ENCODE measurements at places on chromosomes 16 and 17.
A peak's percentile ranks its signal among the peaks of the same experiment; 100 is the strongest.

GRCh38 chr17:48486557-48486956 lies 44.3 kb downstream of the HOXB1 start:
- no peak for DNase-seq

- DNase-seq, result no peak
Measured at GRCh38 chr17:80105762-80106161, 4.4 kb downstream of the GAA start.

DNA sequence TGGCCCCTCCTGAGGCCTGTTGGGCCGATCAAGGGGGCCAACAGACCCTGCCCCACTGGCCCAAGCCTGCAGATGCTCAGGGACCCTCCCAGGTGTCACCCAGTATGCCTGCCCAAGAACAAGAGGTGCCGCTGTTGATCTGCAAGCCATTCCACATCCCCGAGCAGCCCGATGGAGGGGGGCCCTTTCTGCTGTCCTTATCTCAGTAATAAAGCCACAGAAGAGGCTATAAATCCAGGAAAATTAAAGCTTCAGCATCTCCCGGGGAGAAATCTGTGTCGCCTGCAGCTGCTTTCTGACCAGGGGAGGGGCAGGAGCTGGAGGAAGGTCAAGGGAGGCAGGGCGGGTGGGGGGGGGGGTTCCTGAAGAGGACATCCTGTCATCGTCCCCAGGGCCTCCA lies 11.7 kb upstream of the CACNA1H start:
- no peak for DNase-seq

- no peak for DNase-seq
Measured at GRCh38 chr16:88002749-88003148, 51.5 kb downstream of the BANP start.

DNA sequence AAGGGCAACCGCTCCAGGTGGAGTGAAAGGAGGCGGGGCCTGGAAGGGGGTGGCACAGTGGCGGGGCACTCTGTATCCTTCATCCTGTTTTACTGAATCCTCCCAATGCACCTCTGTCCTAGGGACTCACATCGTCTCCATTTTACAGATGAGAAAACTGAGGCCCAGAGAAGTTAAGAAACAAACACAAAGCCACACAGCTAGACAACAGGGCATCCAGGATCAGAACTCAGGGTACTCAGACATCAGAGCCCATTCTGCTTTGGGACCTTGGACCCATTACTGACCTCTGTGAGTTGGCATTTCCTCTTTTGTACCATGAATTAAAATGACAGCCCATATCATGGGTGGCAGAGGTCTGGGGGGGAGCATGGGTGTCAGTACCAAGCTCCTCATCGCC lies 129.2 kb downstream of the CPPED1 start:
- DNase-seq, result no peak

DNA sequence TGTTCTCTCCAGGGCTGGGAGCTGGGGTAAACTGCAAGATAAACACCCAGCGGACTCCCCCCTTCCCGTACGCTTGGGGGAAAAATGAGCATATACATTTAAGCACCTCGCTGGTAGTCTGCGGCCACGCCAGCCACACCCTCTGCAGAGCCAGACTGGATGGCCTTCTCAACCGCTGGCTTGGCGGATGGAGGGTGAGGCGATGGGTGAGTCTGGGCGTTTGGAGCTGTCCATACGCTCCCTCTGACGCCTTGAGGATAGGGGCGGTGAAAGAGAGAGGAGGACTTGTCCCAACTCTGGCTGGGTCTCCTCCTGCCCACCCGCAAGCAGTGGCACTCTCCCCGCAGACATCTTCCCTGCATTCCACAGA lies 1.0 kb downstream of the ITGA3 start:
- DNase-seq, result no peak

GRCh38 chr17:52709724-52710123 lies 551.2 kb upstream of the CA10 start:
- DNase-seq, result no peak

GRCh38 chr17:82497483-82498405 lies 21.8 kb upstream of the FOXK2 start:
- peak; percentile 51 for DNase-seq

DNA sequence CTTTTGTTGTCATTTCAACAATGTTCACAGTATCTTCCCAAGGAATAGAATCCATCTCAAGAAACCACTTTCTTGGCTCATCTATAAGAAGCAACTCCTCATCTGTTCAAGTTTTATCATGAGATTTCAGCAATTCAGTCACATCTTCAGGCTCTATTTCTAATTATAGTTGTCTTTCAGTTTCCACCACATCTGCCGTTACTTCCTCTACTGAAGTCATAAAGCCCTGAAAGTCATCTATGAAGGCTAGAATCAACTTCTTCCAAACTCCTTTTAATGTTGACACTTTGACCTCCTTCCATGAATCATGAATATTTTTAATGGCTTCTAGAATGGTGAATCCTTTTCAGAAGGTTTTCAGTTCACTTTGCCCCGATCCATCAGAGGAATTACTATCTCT lies 102.1 kb downstream of the CDH13 start:
- no peak for DNase-seq

GRCh38 chr17:75307957-75308731 lies 18.9 kb upstream of the SLC25A19 start:
- DNase-seq, result no peak

GRCh38 chr17:34988644-34989043 lies 8.3 kb downstream of the LIG3 start:
- no peak for DNase-seq

Measured in naive B cell (primary cell).